ENCODE measurements at places on chromosomes 1 and 21.
A peak's percentile ranks its signal among the peaks of the same experiment; 100 is the strongest.

DNA sequence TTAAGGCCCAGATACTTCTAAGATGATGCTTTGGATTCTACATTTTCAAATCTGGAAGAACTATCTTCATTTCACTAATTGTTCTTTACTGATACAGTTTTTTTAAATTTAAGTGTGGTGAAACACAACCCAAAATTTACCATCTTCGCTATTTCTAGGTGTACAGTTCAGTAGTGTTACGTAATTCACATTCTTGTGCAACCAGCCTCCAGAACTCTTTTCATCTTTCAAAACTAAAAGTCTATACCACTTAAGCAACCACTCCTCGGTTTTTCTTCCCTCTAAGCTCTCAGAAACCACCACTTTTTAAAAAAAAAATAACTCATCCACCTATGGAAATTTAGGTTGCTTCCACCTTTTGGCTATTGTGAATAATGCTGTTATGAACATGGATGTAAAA, 220.7 kb downstream of the PDE4B start:
- no peak for DNase-seq

GRCh38 chr1:210662291-210663050, 333.8 kb downstream of the HHAT start:
- DNase-seq = no peak

DNA sequence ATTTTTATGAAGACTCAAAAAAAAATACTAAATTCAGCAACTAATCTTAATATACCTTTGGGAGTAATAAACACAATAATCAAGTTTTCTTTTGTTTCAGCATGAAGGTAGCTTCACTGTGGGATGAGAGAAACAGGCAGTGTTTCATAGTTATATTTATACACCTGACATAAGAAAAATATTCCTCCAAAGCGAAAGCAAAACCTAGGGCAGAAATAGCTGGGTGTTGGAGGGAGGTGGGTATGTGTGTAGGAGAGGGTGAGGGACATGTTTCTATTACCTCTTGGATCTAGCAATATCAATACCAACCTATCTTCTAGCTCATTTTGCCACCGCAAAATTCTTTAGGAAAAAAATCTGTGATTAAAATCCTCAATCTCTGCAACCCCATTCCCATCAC, 24.9 kb upstream of the MAN1A2 start:
- no peak for DNase-seq

GRCh38 chr1:67004176-67004575, 49.8 kb downstream of the SLC35D1 start:
- no peak for DNase-seq

DNA sequence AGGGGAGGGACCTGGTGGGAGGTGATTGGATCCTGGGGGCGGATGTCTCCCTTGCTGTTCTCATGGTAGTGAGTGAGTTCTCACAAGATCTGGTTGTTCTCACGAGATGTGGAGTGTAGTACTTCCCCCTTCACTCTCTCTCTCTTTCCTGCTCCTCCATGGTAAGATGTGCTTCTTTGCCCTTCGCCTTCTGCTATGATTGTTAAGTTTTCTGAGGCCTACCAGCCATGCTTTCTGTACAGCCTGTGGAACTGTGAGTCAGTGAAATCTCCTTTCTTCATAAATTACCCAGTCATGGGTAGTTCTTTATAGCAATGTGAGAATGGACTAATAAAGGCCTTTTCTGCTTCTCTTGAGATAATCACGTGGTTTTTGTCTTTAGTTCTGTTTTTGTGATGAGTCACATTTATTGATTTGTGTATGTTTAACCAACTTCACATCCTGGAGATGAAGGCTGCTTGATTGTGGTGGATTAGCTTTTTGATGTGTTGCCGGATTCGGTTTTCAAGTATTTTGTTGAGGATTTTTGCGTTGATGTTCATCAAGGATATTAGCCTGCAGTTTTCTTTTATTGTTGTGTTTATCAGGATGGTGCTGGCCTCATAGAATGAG, 45.5 kb downstream of the RABGAP1L start:
- DNase-seq = no peak

GRCh38 chr1:174131032-174131638, 28.2 kb upstream of the RABGAP1L start:
- peak; percentile 69 for DNase-seq

DNA sequence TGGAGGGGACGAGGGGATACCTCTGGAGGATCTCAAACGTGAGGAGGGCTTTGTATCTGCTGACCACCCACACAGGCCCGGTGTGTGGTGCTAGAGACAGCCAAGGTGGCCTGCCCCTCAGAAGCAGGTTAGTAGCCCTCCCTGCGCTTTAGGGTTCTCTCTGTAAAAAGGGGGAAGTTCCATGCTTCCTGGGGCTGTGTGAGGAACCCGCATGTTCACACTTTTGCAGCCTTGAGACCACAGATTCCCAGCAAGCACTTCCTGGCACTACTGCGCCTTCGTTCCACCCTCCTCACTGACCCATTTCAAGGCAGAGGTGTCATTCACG, 7.9 kb upstream of the GUCA2B start:
- DNase-seq = no peak

DNA sequence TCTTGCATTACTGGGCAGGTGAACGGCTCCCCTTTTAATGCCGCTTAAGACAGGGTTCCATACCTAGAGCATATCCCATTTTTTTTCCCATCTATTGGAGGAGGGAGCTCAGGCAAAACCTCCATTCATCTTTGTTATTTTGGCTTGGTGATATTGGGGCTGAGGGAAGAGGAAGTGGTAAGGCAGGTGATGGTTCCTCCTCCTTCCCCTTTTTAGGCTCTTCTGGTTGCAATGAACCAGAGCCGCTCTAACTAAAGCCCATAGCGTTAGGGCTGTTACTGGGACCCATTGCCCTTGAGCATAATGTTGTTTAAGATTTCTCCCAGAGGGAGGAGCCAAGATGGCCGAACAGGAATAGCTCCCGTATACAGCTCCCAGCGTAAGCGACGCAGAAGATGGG, 21.1 kb downstream of the PYHIN1 start:
- DNase-seq = no peak

- DNase-seq = no peak
These were observed 15.1 kb upstream of the TUT4 start for GRCh38 chr1:52567943-52568342.

DNA sequence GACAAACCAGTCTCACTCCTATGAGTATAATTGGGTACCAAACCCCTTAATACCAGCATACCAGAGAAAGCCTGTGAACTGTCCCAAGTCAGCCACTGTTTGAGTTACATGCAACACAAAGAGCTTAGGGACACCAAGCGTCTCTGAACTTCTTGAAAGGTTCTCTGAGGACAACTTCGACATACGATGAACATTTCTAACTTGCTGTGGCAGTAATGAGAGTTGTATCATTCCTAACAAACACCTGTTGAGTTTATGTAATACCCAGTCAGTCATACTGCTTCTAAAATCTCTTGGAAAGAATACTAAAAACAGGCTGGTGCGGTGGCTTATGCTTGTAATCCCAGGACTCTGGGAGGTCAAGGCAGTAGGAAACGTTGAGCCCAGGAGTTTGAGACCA, 18.4 kb downstream of the CCT8 start:
- DNase-seq = no peak

GRCh38 chr1:205371871-205372660, 15.3 kb upstream of the KLHDC8A start:
- DNase-seq = no peak

DNA sequence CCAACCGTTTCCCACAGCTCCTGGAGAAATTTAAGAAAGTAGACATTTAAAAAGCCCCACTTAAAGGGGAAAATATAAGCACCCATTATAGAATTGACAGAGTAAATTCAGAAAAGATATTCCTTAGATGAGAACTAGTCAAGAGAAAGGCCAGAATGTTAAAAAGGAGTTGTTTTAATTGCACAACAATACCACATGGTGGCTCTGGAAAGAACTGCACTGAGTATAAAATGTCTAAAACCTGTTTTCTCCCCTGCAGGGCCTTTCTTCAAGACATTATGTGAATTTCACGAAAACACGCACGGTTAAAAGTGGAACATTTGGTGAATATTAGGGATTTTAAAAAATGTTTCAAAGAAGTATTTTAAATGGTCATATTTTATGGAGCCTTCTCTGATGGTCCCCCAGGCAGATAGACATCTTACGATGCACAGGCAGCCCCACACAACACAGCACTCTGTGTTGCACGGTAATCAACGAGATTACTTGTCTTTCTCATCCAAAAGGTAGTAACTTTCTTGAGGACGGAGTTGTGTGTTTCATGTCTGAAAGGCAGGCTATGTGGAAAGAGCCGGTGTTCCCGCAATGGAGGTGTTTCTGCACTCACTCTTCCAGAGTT, 101.9 kb downstream of the PRRX1 start:
- no peak for DNase-seq

DNA sequence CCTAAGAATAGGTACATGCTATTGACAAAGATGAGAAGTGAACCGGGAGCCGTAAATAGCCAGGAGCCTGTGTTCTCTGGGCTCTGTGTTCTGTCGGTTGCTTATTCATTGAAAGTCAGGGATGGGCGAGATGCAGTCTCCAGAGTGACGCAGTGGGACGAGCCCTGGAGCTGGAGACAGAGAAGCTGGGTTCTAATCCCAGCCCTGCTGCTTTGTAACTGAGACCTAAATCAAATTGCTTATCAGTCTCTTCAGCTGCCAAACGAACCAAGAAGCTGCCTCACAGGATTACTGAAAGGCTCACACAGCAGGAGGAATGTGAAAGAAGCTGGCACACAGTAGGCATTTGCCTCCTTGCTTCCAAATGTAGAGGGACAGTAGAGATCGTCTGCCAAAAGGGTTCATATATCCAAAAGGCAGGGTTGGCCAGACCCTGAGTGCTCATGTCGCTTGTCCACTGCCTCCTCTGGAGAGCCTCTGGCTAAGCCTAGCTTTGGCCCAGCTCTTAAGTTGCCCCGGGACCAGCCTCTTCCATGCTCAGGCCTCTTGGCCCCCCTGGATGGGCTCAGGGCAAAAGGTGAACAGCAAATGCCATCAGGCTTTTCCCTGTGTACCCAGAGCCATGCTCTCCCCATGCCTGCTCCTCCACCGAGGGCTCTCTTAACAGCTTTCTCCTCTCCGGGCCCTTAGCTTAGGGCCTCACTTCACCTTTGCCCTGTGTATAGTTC, 134.2 kb upstream of the IPO9 start:
- no peak for DNase-seq

DNA sequence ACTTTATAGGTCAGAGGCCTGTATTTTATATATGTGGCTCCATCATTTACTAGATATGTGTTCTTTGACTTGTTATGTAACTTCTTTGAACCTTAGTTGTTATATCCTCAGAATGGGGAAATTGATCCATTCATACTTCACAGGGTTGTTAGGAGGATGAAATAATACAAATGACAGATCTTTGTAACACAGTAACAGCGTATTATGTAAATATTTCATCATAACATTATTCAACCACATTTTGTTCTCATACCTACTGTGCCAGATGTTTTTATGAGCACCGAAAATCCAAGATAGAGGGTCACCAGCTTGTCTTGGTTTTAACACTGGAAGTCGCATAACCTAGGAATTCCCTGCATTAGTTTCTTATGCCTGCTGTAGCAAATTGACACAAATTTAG, 3.3 kb downstream of the SUCO start:
- no peak for DNase-seq

GRCh38 chr1:206067486-206068227, 14.7 kb downstream of the RHEX start:
- no peak for DNase-seq

GRCh38 chr1:98088381-98088780, 167.5 kb upstream of the DPYD start:
- DNase-seq = no peak

DNA sequence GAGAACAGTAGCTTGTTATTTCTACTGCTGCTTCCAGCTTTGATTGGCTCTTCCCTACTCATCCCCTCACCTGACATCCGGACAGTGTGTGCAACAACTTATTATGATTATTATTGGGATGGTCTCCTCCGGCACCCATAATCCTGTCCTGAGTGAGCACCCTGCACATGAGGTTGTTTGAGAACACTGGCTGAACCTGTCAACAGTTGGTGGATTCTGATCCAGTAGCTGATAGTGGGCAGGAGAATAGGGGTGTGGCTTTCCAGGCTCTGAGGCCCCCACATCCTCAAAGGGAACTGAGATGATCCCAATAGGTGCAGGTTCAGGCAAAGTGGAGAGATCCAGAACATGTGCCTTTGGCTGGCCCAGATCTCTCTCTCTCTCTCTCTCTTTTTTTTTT, 60.5 kb downstream of the RUNX1 start:
- no peak for DNase-seq

DNA sequence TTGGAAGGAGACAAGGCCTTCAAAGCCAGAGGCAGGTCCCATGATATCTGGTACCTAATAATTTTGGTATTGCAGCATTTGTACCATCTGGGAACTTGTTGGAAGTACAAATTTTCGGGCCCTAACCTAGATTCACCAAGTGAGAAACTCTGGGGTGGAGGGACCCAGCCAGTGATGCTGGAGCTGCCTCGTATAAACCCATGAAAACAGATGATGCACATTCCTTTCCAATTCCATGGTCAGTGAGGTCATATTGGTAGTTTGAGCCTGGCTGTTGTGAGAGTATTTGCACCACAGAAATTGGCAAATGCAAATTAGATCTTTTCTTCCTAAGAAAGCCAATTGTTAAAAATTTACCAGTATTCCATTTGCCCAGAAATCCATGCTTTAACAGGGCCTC, 269.6 kb upstream of the PLXNA2 start:
- no peak for DNase-seq

GRCh38 chr21:40719615-40720014, 127.3 kb downstream of the DSCAM start:
- no peak for DNase-seq

GRCh38 chr1:81499487-81499886, 301.2 kb upstream of the ADGRL2 start:
- DNase-seq = no peak

- no peak for DNase-seq
These were observed 730.7 kb upstream of the ZP4 start for GRCh38 chr1:238621405-238621804.

- no peak for DNase-seq
These were observed 22.0 kb upstream of the PRELP start for GRCh38 chr1:203453616-203454015.

DNA sequence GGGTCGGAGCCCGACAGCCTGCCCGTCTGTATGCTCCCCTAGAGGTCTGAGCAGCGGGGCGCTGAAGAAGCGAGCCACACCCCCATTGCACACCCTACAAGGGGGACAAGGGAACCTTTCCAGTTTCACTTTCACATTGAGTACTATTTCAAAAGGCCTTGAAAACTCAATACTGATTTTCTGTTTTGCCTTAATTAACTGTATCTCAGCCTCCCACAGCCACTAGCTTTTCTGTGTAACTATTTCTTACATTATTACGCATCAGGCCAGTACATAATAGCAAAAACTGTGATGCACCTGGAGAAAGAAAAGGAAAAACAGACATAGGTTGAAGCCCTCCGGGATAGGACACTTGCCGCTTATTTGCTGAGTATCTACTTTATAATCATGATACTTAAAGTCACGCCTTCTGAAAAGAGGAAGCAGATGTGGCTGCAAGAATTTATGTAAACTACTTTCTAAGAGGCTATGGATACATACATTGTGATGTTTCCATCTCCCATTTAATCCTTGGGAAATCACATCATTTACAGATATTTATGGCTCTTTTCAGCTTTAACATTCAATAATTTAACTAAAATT, 1719.5 kb downstream of the MRPL39 start:
- no peak for DNase-seq

GRCh38 chr1:61556631-61557030, 168.3 kb downstream of the TM2D1 start:
- DNase-seq = no peak
